ENCODE measurements at places on chromosomes 4 and X. TPM values are rescaled to one million over a fixed set of nuclear protein-coding genes. Genes with fewer than 3 reads are reported as not detected.

The DRD5 gene
- total RNA-seq = not detected

DNA sequence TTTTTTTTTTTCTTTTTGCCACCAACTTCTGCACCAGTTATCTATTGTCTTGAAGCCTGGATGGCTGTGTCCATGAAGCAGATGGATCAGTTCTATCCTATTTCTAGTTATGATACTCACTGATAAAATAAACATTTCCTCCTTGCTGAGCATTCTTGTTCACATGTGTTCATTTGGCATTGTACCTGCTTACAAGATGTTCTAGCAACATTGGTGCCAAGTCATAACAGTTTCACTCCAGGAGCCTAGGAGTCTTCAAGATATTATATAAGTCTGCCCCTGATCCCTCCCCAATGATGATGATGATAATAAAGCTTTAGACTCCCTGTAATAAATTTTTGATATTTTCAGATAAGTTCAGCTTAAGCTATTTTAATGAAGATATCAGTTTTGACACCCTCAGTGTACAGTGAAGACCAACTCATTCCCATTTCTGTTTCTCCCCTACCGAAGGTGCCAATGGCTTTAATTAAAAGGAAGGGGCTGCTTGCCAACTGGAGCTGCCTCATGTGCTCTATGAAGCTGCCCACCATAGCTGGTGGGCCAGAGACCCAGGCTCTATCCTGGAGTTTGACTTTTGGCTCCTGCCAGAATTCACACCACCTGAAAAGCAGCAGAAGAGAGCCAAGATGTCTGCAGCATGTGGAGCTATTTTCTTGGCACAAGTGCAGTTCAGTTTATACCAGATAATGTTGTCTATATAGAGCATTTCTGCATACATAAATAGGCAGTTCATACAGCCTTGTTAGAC, 265.4 kb upstream of the TET2 start:
- no peak for DNase-seq

The SOD3 gene
- not detected for total RNA-seq

GRCh38 chr4:7195546-7196287, 3.4 kb downstream of the SORCS2 start:
- no peak for DNase-seq

GRCh38 chr4:125323654-125324053, 8.9 kb downstream of the FAT4 start:
- peak; percentile 81 for DNase-seq

The PABPC5 gene
- not detected for total RNA-seq

- no peak for DNase-seq
These were observed 440.0 kb upstream of the IGFBP7 start for GRCh38 chr4:57550198-57550597.

The RGN gene
- 0.26 TPM for total RNA-seq

DNA sequence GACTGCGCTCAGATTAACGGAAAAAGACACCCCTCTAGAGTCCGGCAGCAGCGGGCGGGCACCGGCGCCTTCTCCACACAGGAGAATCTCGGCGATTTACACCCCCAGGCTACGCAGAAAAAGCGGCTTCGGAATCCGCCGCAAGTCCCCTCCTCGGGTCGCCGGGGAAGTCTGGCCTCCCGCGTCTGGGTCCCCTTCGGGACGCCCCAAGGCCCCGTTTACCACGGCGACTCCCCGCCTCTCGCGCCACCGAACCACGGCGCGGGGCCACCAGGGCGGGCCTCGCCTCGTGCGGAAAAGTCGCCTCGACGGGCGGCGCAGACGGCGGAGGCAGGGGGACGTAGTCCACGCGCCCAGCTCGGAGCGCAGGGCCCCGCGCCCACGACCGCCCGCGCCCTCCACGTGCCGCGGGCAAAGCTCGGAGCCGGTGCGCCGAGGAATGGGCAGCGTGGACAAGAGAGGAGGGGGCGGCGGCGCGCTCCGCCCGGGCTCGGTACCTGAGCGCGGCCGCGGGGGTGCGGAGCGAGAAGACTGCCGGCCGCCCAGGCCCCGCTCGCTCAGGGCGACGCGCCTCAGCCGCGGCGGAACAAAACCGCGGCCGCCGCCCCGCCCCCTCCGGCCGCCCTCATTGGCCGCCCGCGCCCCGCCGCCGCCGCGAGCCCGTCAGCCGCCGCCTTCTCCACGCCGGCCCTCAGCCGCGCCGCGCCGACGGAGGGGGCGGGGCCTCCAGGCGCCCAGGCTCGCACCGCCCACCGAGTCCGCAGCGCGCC, at the start of gene FAM53A:
FAM53A (minus strand) TSS at position 578 of the 770 bp plus-strand sequence. CDS start 15,572 bp downstream, outside the sequence.
- peak; percentile 46 for DNase-seq

DNA sequence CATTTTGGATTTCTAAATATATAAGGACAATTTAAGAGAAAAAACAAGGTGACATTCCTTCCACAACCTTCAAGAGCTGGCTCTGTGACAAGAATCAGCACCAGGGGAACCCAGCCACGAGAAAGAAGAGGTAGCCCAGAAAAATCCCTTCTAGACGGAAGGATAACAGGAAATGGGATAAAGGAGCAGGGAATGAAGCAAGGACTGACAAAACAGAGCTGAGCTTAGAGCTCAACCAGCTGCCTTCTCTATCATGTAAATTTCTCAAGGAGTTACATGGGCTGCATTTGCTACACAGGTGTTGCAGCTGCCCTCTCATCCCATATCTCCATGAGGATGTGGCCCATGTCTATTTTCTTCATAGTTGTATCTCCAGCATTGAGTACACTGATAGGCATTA, 154.2 kb upstream of the PRDX4 start:
- DNase-seq = no peak

DNA sequence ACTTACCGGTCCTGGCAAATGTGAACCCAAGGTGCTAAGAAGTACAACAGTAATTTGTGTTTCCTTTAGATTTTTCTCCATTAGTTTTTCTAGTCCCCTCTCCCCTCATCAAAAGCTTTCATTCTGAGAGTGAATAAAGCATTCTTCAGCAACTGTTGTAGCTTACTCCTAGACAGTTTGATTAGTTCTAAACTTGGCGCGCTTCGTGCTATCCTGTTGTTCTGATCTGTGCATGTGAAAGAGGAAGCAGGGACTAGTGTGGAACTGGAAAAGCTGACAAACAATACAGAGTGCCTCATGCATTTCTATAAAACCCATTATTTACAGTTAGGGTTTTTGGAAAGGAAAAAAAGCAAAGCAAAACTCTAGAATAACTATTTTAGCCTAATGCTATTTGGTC, 556.9 kb upstream of the SLIT2 start:
- no peak for DNase-seq

The CHRNA9 gene
- total RNA-seq = 0.26 TPM

The AKAP14 gene
- not detected for total RNA-seq

The PFKFB1 gene
- total RNA-seq = 0.13 TPM

The DKK2 gene
- not detected for total RNA-seq

DNA sequence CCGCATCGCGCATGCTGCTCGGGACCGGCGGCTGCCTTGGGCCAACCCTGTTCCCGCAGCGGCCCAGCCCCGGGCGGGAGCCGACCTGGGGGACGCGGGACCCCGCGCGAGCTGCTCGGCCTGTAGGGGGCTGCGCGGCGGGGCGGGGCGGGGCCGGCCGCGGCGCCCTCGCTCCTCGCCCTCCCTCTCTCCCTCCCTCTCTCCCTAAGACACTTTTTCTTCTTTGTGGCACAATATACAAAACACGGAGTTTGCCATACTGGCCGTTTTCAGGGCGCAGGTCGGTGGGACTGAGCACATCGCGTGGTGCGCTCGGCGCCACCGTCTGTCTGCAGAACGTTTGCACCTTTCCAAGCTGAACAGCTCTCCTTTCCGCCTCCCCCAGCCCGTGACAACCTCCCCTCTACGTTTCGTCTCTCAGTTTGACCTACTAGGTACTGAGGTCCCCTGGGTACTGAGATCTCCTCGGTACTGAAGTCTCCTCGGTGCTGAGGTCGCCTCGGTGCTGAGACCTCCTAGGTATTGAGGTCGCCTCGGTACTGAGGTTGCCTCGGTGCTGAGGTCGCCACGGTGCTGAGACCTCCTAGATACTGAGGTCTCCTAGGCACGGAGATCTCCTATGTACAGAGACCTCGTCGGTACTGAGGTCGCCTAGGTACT, 261.1 kb upstream of the PLCXD1 start:
- DNase-seq = no peak

- DNase-seq = no peak
These were observed 17.5 kb upstream of the UGDH start for GRCh38 chr4:39544580-39545315.

GRCh38 chrX:130165181-130165702, 399 bp downstream of the AIFM1 start:
- no peak for DNase-seq

- DNase-seq = no peak
These were observed 14.9 kb downstream of the USP26 start for GRCh38 chrX:133081990-133082389.

GRCh38 chr4:9994246-9994847, 26.9 kb downstream of the SLC2A9 start:
- DNase-seq = no peak

DNA sequence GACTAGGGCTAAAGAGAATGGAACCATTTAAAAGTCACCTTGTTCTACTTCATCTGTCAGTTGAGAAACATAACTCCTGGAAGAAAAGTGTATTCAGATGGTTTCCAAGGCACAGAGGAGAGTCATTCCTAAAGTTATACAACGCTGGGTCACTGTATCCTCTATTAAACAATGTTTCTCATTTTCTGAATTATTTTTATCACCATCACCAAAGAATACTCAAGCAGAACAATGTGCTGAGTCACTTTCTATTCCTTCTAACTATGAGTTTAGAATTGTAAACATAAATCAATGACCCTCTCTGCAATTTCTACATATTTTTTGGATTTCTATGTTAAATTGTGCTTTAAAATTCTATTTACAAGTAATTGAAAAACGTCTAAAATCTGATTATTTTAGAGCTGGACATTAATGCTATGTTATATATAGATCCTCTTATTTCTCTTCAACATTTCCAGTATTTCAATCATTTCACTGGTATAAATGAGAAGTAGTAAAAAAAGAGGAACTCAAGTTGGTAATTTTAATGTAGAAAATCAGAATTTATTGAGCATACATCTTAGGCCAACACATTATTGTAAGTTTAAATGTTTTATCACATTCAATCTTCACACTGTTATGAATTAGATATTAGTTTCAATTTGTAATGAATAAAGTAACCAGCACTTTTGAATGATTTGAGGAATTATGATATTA, 7.5 kb downstream of the DTHD1 start:
- DNase-seq = peak; percentile 47

GRCh38 chrX:17674601-17675000, 62.7 kb upstream of the SCML1 start:
- DNase-seq = peak; percentile 8

The HERC5 gene
- 0.13 TPM for total RNA-seq

DNA sequence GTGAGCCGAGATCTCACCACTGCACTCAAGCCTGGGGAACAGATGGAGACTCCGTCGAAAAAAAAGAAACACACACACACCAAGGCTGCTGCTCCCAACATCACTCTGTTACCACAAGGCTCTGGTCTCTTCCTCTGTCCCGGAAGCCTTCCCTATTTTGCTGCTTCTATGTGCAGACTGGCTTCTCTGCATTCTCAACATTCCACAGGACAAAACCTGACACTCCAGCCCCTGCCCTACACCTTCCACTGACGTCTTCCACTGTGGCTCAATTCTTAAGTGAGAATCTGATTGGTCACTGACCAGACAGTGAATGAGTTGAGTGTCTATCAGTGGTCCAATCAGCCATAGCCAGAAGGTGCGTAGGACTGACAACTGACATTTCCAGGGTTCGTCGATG, 5.9 kb downstream of the ODAPH start:
- peak; percentile 69 for DNase-seq

DNA sequence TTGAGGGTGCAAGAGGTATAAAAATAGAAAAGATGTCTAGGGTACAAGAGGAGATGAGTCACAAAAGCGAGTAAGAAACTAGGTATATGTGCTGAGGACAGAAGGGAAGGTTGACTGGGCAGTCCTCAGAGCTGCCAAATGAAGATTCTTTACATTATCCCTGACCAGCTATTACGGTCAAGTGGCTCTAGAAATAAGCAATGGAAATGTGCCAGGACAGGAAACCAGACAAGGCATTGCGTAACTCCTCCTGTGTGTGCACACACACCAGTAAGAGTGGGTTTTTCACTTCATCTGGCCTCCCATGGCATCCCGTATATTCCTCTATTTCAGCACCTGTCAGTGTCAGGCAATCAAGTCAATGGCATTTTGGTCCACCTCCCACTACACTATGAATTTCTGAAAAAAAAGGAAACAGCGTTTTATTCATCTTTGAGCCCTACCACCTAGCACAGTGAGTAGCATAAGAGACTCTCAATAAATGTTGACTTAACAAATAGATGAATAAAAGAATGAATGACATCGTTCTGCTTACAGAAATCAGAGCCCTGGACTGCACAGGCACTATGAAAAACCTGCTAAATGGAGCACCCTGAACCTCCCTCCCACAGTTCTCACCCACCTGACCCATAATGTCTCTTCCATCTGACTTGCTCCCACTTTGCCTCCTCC, 62.6 kb upstream of the KLF3 start:
- peak; percentile 85 for DNase-seq

GRCh38 chr4:47469951-47470350, 6.4 kb upstream of the COMMD8 start:
- DNase-seq = peak; percentile 18

DNA sequence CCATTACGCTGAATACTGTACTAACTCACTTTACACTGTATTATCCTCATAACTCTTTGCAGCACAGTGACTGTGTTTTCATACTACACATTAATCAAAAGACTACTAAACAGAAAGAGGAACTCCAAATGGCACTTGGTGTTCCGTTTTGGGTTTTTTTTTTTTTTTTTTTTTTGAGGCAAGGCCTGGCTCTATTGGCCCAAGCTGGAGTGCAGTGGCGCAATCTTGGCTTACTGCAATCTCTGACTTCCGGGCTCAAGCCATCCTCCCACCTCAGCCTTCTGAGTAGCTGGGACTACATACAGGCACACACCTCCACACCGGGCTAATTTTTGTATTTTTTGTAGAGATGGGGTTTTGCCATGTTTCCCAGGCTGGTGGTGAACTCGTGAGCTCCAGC, 10.7 kb downstream of the KLHL8 start:
- no peak for DNase-seq

DNA sequence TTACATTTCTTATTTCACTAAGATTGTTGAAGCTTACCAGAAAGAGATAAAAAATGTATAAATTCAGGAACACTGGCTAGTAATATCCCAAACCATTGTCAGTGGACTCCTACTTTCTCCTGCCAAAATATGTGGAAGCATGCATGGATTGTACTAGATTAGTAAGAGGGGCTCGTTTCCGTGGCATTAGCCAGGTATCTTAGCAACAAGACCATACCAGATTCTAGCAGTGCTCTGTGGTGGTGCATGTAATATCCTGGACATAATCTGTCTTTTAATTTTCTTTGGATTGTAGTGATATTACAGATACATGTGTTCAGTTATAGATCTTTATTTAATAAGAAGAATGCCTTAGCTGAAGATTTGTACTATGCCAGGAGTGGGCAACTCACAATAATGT, 371.9 kb upstream of the PITX2 start:
- DNase-seq = no peak

The EDA gene
- total RNA-seq = 0.26 TPM

The TACR3 gene
- total RNA-seq = not detected
